Neural progenitor cell (in vitro differentiated cells): ENCODE measurements at places on chromosomes 7 and 10.

GRCh38 chr7:78284945-78285344 is 486.4 kb downstream of the PHTF2 start:
- no peak for DNase-seq

GRCh38 chr7:90842430-90842788 is 246.3 kb downstream of the CDK14 start:
- no peak for DNase-seq

GRCh38 chr10:19638182-19638895 is 177.9 kb upstream of the PLXDC2 start:
- DNase-seq: no peak

DNA sequence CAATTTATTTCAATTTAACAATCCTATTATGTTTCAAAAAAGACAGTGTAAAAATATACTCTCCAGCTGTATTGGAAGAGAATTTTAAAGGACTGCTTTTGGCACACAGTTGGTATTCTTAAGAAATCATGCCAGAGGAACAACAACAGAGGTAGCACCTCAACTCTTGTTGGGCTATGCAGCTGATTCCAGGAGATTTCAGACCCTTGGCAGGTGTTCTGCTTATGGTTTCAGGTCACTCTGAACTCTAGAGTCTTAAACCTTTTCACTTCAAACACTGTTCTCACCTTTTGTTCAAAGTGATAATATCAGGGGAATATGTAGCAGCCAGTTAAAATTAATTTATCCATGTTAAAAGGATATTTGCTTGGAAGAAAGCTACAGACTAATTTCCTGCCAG is 160.1 kb downstream of the PFKFB3 start:
- no peak for DNase-seq

GRCh38 chr10:27997865-27998177 is 1.1 kb downstream of the ODAD2 start:
- no peak for DNase-seq

- DNase-seq: no peak
Observed at GRCh38 chr10:77504196-77504872, 133.3 kb downstream of the KCNMA1 start.

DNA sequence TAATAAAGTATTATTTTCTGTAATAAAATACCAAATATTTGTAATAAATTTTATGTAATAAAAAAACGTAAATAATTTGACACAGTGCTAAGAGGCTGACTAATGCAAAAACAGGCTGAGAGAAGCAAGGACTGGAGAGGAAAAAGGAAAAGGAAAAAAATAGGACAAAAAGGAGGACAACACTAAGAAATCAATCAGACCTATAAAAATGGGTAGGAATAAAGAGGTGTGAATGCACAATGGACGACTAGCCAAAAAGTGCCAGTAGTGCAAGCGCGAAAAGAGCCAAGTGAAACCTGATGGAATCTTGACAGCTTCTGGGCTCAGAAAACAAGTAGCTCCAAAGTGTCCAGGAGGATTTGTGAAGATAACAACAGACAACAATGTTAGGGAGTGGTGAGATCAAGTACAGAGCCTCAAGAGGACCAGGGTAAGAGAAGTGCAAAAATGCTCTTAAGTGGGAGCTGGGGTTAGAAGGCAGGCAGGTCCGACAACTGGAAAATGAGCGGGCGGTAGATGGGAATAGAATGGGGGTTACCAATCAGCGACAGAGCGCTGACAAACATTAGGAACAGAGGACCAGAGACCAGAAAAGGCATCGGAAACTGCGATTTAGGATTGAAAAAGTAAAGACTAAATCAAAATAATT is 1.2 kb downstream of the BRAF start:
- peak; percentile 35 for DNase-seq

GRCh38 chr7:156818133-156818532 is 74.8 kb downstream of the LMBR1 start:
- no peak for DNase-seq

- no peak for DNase-seq
Observed at GRCh38 chr10:4059471-4060138, 274.6 kb upstream of the KLF6 start.

- DNase-seq: no peak
Observed at GRCh38 chr7:27700501-27700900, 37.8 kb upstream of the HIBADH start.

GRCh38 chr7:15577600-15577999 is 15.8 kb upstream of the AGMO start:
- no peak for DNase-seq

GRCh38 chr10:110409926-110410325 is 87.8 kb upstream of the DUSP5 start:
- DNase-seq: no peak

DNA sequence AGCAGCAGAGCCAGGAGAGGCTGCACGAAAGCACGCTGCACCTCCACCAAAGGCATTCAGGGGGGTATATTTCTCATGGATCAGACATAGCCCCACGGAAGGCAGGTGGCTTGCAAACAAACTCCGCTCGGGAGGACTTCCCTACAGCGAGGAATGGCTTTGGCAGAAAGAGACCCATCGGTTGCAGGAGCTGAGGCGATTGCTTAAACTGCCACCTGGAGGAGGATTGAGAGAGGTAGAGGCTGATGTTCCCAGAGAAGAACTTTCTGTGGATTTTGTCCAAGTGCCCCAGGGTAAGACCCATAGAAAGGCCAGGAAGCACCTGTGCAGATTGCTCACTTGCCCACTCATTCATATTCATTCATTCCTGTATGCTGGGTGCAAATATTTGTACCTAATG is 89.1 kb downstream of the NEUROD6 start:
- DNase-seq: peak; percentile 29

- peak; percentile 74 for DNase-seq
Observed at GRCh38 chr10:58512491-58513187, at the start of gene BICC1. Gene BICC1 (plus strand): TSS chr10:58512872. CDS start chr10:58513144, 272 bp downstream.

DNA sequence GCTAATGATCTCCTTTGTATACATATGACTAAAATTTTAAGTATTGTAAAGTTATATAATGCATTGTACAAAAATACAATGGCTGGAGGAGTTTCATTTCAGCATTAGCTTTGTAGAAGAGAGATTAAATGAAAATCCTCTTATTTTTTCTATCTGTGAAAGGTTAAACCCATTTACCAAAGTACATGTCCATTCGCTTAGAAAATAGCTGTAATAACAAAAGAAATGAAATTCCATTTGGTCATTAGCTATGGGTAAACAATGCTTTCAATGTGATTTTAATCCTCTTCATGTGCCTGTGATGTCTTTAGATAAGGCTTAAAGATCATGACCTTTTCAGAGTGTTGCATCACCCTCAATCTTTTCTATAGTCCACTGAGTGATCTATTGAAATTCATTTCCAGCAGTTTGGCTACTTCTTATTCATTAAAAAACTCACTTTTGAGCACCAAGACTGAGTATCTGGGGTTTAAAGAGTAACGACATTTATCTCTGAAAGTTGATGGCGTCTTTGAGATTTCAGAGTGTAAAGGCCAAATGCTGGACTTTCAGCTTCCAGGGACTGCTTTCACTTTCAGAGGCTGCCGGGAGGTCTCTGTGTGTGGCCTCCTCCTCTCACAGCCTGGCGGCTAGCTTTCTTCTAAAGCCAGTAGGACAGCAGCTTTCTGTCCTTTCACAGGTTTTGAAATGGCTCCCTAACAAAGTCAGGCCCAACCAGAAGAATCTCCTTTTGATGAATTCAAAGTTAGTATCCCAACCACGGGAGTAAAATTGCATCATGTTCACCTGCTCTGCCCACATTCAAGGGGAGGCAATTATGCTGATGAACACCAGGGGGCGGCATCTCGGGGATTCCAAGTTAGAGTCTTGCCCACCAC is 701.4 kb upstream of the COBL start:
- DNase-seq: peak; percentile 85

GRCh38 chr7:157372300-157373232 is 35.8 kb downstream of the DNAJB6 start:
- DNase-seq: no peak

DNA sequence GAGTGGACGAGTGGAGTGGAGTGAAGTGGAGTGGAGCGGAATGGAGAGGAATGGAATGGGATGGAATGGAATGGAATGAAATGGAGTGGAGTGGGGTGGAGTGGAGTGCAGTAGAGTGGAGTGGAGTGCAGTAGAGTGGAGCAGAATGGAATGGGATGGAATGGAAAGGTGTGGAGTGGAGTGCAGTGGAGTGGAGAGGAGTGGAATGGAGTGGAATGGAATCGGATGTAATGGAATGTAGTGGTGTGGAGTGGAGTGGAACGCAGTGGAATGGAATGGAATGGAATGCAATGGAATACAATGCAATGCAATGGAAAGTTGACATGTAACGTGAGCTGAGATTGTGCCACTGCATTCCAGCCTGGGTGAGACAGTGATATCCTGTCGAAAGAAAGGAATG is 46.4 kb downstream of the ZNF716 start:
- DNase-seq: no peak

DNA sequence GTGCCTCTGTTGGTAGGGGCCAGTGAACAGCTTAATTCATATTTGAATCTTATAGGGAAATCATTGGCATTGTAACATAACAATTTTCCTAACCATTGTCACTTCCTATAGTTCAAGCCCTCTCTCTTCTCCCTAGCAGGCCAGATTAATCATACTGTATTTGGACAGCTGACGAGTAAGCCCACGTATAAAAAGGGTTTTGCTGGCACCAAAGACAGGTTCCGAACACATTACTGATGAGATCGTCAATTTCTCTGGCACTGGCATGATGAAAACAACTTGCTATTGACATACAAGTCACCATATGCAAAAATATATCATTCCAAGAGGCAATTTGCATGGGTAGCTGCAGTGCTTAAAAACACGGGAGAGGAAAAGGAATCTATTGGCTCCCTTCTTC is 891.1 kb upstream of the AUTS2 start:
- DNase-seq: no peak

DNA sequence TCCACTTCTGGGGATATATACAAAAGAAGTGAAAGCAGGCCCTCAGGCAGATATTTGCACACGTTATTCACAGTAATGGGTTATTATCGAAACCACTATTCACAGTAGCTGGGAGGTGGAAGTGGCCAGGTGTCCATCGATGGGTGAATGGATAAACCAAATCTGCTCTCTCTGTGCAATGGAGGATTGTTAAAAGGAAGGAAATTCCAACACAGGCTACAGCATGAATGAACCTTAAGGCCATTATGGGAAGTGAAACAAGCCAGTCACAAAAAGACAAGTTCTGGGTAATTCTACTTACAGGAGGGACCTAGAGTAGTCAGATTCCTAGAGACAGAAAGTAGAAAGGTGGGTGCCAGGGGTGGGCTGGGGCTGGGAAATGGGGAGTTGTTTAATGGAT is 48.5 kb upstream of the BHLHA15 start:
- DNase-seq: no peak

DNA sequence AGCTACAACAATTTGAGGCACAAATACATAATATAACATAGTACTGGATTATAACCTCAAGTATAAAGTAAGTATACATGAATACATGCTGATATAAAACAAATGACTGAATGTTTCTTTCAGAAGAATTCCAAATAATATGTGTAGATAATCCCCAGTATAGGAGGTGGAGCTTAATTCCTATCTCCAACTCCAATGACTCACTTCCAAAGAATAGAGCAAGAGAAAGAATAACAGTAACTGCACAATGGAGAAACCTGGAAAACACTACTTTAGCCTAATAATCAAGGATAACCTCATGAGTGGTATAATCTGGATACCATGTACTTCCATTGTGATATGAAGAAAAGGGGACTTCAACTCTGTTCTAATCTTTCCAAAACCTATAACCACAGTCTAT is 13.7 kb upstream of the SEMA3C start:
- no peak for DNase-seq

DNA sequence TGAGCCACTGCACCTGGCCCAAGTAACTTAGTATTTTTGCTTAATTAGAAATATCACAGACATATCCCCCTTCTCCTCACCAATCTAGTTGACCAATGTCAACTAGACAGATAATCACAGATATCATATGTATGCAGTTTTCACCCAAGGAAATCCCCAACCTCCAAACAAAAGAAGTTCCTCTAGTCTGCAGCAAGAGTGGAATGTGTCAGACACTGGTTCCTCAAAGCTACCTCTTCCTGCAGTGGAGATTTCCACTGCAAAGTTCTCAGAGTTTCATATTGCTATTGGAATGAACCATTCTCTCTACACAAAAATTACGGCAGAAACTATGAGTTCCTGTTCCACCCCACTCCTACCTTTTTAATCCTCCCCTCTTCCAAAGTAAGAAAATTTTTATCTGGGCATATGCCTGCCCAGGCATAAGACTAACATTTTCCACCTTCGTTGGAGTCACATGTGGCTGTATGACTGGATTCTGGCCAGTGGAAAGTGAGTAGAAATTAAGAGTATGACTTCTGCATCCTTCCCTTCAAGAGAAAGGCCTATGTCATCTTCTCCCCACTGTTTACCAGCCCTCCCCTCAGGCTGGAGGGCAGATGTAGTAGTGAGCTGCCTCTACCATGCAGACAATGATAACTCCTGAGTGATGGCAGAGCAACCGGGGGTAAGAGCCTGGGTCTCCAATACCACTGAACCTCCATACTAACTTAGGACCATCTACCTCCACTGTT is 103.0 kb downstream of the MYOF start:
- no peak for DNase-seq

DNA sequence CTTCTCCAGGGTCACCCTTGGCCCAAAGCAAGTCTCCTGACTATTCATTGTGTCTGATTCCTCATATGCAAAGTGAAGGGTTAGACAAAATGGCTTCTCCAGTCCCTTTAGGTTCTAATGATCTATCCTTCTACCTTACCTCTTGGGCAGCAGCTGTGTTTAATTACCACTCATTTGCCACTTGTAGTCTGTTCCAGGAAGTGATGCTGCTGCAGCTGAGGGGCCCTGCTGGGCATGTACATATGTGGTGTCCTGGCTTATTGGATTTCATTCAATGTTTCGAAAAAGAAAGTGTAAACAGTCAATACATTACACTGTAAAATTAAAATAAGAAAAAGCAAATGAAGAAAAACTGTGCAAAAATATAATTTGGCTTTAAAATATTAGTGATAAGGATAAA is 36.6 kb downstream of the SCIN start:
- DNase-seq: no peak

GRCh38 chr7:157003445-157003755 is 7.1 kb downstream of the MNX1 start:
- no peak for DNase-seq

DNA sequence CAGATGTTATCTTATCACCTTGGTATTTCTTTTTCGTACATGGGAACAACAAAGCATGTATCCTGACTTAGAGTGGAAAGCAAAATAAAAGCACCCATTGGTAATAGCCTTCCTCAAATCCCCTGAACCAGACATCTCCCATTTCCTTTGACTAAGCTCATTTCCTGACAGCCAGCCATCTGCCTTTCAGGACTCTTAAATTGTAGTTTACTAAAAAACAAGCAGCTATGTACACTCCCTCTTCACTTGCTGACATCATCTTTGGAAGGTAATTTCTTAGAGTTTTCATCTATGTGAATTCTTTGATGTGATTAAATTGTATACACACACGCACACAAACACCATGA is 40.7 kb downstream of the ARL4A start:
- DNase-seq: no peak

GRCh38 chr7:157469181-157470016 is 132.6 kb downstream of the DNAJB6 start:
- no peak for DNase-seq

GRCh38 chr10:11782793-11783557 is 40.2 kb upstream of the PROSER2 start:
- peak; percentile 76 for DNase-seq

GRCh38 chr7:151432658-151433521 is 7.1 kb downstream of the CRYGN start:
- no peak for DNase-seq
